Cardiac septum (tissue), 1 donor: ENCODE measurements at places on chromosomes 1 and 21. TPM values are rescaled to one million over a fixed set of nuclear protein-coding genes. Genes with fewer than 3 reads are reported as not detected.

DNA sequence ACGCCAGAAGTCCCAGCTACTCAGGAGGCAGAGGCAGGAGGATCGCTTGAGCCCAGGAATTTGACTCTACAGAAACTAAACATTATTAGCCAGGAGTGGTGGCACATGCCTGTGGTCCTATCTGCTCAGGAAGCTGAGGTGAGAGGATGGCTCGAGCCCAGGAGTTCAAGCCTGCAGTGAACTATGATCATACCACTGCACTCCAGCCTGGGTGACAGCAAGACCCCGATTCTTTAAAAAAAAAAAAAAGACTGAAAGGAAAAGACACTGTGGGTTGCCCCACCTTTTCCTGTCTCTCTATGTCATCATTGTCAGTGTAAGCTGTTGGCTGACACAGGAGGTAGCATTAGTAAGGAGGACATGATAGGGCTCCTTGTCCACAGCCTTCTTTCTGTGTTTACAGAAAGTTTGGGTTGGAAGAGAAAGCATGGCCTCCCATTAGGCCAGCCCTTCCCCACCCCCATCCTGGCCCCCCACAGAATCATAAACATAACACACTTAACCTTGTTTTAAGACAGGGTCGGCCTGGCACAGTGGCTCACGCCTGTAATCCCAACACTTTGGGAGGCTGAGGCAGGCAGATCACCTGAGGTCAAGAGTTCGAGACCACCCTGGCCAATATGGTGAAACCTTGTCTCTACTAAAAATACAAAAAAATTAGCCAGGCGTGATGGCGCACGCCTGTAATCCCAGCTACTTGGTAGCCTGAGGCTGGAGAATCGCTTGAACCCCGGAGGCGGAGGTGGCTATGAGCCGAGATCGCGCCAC lies 20.6 kb upstream of the RCAN3 start:
- no peak for DNase-seq

- no peak for DNase-seq
Observed at GRCh38 chr21:35963920-35964451, 96.3 kb downstream of the SETD4 start.

- DNase-seq, result no peak
Observed at GRCh38 chr1:160251687-160252526, 10.4 kb downstream of the DCAF8 start.

HTR6 gene
- not detected for total RNA-seq
